Daoy (cell line): ENCODE measurements at places on chromosomes 12 and 14.
A peak's percentile ranks its signal among the peaks of the same experiment; 100 is the strongest.

- no peak for DNase-seq
Measured at GRCh38 chr12:19238540-19238939, 109.0 kb downstream of the PLEKHA5 start.

- peak; percentile 69 for DNase-seq
Measured at GRCh38 chr12:52139579-52140062, 52.2 kb downstream of the KRT80 start.

- no peak for DNase-seq
Measured at GRCh38 chr12:132238884-132239283, 90.5 kb downstream of the GALNT9 start.

- DNase-seq, result no peak
Measured at GRCh38 chr14:53900499-53900898, 56.1 kb downstream of the BMP4 start.

DNA sequence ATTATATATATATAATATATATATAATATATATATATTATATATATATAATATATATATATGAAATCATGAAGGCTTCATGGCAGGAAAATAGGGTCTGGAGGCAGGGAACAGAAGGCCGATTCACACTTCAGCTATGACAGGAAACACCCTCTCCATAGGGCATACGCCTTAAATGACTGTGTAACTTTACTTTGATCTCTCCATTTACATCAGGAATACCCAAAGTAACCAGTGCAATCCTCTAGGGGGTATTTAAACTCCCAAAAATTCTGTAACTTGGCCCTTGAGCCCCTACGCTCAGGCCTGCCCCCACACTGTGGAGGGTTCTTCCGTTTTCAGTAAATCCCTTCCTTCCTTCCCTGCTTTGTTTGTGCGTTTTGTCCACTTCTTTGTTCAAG, 40.4 kb upstream of the PPP2R5C start:
- DNase-seq, result no peak

- DNase-seq, result no peak
Measured at GRCh38 chr14:94648801-94649200, 36.6 kb downstream of the SERPINA3 start.

DNA sequence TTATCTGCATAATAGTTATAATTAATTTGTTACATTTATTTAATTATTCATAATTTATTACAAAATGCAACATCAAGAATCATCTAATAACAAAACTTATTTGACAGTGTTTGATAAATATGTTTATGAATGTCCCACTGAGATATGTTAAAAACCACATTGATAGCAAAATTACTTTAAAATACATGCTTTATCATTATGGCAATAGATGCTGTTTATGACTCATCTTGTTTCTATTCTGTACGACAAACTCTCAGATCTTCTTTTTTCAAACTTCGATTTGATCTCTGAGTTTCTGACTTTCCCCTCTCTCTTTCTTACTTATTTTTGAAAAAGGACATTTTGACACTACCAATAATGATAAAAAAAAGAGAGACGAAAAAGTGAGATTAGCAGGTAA, 56.8 kb upstream of the LRRK2 start:
- no peak for DNase-seq

DNA sequence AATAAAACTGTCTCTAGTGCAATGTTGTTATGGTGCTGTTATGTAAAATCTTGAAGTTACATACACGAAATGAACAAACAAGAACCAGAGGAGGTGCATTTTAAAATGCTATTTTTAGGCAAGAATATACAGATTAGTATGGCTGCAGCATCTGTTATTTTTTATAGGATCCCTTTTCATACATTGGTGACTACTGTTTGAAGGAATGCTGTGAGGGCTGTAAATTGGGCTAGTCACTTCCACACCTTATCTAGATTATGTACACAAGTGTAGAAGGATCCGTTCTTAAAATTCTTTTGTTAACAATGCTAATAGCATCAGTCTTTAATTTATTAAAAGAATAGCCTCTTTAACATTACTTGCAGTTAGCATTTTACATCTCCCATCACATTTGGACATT, 284.3 kb upstream of the MDGA2 start:
- DNase-seq, result no peak

GRCh38 chr12:53985994-53986685, 1.2 kb downstream of the HOXC10 start:
- peak; percentile 78 for DNase-seq

GRCh38 chr12:105085501-105085900, 1.2 kb upstream of the ALDH1L2 start:
- no peak for DNase-seq

DNA sequence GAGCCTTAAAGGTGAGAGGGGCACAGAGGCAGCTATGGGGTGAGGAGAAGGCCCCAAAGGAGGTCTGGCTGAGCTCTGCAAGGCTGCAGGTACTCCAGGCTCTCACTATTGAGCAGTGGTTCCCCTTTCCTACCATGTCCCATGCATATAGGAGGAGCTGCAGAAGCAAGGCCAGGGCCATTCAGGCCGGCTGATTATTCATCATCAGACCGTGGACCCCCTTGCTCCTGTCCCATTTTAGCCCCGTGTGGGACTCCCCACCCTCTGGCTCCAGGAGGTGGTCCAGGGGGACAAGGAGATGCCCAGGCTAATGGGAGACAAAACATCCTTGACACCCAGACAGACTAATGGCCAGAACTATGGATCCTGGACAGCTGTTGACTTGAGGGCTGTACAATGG, 3.1 kb downstream of the GPD1 start:
- no peak for DNase-seq

- DNase-seq, result peak; percentile 59
Measured at GRCh38 chr12:89999699-90000505, 291.3 kb upstream of the ATP2B1 start.

GRCh38 chr12:82411546-82412230, 53.4 kb downstream of the METTL25 start:
- DNase-seq, result no peak

DNA sequence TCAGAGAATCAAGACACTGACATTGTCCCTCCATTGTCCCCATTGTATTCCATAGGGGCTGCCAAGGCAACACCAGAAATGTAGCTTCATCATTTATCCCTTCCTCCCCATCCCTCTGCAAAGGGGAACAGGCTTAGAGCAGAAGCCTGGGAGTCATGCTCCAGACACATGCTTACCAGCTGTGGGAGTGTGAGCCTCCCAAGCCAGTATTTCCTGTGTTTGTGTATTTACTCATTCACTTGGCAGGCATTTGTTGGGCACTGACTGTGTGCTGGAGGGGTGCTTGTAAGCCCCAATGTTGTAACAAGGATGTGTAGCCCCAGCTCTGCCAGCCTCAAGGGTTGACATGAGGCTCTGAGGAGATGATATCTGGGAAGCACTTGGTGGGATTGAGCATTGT, 46.0 kb upstream of the TCL1A start:
- peak; percentile 68 for DNase-seq

- DNase-seq, result peak; percentile 57
Measured at GRCh38 chr14:36659010-36659821, 2.4 kb upstream of the PAX9 start.

GRCh38 chr12:11660624-11661023, 11.2 kb downstream of the ETV6 start:
- no peak for DNase-seq

GRCh38 chr12:76290963-76291859, 57.0 kb downstream of the BBS10 start:
- no peak for DNase-seq

- DNase-seq, result peak; percentile 41
Measured at GRCh38 chr12:75479963-75480461, 543 bp upstream of the GLIPR1 start.

DNA sequence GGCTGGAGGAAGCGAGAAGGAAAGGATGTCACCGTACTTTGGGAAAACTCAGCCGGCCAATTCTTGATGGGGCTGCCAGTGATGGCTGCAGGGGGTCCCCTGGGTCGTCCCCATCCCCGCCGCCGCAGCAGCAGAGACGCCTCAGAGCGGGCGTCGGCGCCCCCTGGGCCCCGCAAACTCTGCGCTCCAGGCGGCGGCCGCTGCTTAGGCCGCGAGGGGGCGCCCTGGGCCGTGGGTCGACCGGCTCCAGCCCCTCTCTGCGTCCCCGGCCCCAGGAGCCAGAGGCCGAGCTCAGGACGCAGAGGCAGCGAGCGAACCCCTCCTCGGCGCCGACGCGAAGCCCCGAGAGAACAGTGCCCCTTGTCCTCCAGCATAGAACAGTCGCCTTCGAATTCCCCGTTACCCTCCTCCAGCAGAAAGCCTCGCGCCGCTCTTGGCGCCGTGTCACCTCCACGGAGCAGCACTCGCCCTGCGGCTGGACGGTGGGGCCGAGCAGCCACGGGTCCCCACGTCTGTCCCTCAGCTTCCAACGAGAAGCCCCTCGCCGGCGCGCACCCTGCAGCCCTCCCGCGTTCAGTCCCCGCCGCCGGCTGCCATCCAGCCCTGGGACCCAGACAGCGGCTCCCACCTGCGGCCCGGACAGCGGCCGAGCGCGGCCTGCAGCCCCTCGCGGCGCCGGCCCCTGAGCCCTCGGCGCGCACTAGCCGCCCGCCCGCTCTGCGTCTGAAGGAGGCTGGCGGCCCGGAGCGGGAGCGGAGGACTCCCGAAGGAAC, 106.6 kb downstream of the PRICKLE1 start:
- peak; percentile 85 for DNase-seq

- DNase-seq, result no peak
Measured at GRCh38 chr14:95466506-95466905, 49.9 kb downstream of the SYNE3 start.

- peak; percentile 88 for DNase-seq
Measured at GRCh38 chr14:68547305-68548193, 245.3 kb downstream of the ZFP36L1 start.

DNA sequence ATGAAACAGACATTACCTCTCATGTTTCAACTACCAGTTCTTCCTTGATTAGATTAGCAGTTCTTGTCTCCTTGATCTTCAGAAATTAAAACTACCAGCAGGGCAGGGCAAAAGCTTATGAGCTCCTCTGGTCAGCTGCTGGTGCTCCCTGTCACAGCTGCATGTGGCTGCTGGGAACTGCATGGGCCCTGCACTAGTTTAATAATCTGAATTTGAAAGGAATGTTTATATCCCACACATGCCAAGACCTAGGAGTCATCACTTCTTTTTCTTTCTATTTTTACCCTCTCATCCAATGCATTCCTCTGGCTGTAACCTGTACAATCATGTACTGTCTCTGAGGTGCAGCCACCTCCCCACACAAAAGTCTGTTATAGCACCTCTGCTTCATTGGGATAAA, 73.9 kb downstream of the ARMH4 start:
- peak; percentile 68 for DNase-seq

- DNase-seq, result no peak
Measured at GRCh38 chr12:56258820-56259183, 618 bp upstream of the ANKRD52 start.

- DNase-seq, result no peak
Measured at GRCh38 chr14:98404811-98405210, 867.2 kb downstream of the BCL11B start.
